Stimulated activated naive CD4-positive, alpha-beta T cell treated with Interleukin-2 at 50 U/mL for 16 hours (primary cell): ENCODE measurements at places on chromosomes 5 and 9.

GRCh38 chr5:43000111-43000840, 39.8 kb downstream of the ANXA2R start:
- no peak for DNase-seq

DNA sequence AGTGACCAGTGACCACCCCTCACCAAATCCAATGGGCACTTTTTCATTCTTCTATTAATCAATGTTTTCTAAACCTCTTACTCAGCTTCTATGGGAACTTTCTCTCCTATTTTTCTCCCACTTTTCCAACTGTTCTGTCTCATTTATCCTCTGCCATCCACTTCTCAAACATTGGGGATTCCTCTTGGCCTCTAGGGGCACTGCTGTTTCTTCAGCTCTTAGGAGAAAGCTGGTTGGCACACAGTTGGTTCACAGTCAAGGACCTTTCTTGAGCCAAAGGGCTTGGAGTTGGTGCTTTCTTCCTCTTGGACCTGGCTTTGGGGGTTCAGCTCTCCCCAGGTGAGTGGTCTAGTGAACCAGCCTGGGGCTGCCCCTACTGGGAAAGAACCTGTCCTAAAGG, 112.2 kb upstream of the LHFPL2 start:
- DNase-seq = no peak

DNA sequence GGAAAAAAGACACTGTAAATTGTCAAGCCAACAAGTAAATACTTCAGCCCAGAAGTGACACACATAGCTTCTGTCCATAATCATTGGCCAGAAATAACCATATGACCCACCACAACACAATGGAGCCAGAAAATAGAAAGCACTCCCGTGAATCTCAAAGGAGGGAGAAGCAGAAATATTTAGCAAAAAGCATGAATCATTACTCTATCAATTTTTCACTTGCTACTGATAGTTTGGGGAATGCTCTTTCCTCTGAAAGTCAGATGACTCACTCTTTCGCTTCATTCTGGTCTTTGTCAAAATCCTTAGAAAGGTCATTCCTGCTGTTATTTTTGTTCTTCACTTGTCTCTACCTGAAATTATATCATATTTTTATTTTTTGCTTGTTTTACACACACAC, 312.6 kb downstream of the TMEM232 start:
- DNase-seq = no peak

GRCh38 chr5:38046103-38046502, 206.3 kb upstream of the GDNF start:
- no peak for DNase-seq

- no peak for DNase-seq
Observed at GRCh38 chr5:5929291-5930020, 448.9 kb downstream of the MED10 start.

- no peak for DNase-seq
Observed at GRCh38 chr5:123286891-123287290, 136.3 kb downstream of the CEP120 start.

- no peak for DNase-seq
Observed at GRCh38 chr5:157475432-157475831, 15.4 kb downstream of the NIPAL4 start.
